ENCODE measurements at places on chromosomes 6 and 20.

GRCh38 chr6:128244751-128245405 is 275.5 kb downstream of the PTPRK start:
- no peak for DNase-seq

GRCh38 chr6:12339808-12340487 is 49.8 kb downstream of the EDN1 start:
- peak; percentile 16 for DNase-seq

DNA sequence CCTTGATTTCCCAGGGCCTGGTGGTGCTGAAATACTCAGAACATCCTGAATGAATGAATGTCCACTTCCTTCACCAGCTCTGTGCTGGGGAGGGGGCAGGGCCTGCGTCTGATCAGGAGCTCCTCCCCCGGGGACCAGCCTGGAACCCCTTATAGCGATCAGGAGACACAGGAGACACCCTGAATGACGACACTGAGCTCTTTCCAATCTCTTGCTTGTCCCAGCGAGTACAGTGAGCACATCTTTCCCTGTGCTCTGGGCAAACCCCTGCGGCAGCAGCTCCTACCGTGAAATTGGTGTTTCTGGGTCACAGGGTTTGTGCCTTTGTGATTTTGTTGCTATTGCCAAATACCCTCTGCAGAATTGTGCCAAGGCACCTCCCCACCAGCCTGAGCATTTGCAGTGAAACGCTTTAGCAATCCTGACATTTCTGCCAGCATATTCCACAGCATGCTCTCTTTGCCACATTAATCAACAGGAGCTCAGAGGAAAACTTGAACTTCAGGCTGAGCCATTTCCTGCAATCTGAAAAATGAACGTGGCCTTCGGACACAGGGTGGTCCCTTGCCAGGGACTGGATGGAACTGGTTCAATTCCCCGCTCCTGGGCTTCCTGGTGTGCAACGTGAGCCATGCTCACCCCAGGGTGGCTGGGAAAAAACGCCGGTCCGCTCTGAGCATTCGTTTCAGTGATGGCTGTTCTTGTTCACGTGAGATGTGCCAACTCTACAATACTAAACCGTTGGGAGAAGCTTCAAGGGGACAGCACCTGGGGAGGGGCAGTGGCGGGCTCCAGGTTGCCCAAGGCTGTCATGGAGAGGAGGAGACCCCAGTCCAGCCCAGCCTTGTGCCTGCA is 23.1 kb upstream of the MRGBP start:
- peak; percentile 63 for DNase-seq

DNA sequence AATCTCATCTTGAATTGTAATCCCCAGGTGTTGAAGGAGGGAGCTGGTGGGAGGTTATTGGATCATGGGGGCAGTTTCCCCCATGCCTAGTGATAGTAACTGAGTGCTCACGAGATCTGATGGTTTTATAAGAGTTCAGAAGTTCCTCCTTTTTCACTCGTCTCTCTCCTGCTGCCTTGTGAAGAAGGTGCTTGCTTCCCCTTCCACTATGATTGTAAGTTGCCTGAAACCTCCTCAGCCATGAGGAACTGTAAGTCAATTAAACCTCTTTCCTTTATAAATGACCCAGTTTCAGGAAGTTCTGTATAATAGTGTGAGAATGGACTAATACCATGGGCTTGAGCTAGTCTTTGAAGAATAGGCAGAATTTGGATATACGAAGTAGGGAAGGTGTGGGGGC is 113.9 kb downstream of the RIN2 start:
- no peak for DNase-seq

DNA sequence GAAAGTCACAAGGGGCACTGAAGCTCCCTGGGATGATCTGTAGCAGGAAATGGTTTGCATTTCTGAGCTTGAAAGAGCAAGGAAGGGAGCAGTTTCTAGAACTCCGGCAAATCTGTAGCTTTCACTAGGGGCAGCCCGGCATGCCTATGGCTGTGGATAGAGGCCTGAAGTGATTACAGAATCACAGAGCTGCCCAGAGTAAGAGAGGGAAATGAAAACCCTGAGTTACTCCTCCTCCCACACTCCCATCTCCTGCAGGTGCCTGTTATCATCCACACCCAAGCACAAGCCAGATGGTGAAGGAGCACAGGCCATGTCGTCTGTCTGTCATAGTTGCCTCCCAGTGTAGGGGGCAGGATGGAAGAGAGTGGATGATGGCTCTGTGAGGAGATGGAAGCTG is 37.1 kb downstream of the HLA-F start:
- no peak for DNase-seq

DNA sequence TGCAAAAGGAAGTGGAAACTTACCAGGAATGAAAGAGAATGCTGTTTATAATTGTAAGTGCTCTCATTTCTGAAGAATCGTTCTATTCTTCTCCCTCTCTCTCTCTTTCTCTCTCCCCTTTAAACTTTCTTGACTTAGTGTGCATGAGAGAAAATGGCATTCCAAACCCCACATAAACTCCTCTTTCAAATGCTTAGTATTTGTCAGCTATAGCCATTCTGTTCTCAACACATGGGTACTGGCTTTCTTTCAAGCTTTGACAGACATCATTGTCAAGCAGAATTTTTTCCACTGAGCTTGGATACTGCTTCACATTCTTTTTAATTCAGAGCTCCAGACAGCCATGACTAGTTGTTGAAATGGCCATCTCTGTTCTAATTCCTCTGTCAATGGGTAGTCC is 51.1 kb upstream of the PREP start:
- DNase-seq, result no peak

DNA sequence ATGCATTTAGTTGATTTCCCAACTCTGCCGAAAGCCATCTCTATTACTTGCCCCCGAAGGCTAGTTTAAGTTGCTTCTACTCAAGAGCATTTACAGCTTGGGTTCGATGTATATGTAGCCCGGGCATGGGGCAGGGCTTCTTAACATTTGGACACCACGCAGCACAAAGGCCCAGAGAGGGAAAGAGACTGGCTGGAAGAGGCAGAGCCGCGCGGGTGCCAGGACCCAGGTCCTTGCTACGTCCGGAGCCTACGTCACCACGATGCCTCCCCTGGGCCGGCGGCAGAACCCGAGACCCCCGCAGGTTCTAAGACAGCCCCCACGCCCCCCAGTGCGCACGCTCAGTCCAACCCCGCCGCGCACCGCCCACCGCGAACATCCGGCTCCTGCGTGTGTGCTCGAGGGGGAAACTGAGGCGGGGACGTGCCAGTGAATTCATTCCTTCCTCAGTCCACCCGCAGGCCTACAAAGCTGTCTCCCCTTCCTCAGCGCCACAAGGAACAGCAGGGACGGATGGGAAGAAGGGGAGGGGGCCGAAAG is 367 bp upstream of the PCIF1 start:
- peak; percentile 92 for DNase-seq

- no peak for DNase-seq
Measured at GRCh38 chr20:21232546-21233280, 70.4 kb upstream of the XRN2 start.

GRCh38 chr6:36914227-36914794 is 28.6 kb downstream of the C6orf89 start:
- DNase-seq, result no peak

DNA sequence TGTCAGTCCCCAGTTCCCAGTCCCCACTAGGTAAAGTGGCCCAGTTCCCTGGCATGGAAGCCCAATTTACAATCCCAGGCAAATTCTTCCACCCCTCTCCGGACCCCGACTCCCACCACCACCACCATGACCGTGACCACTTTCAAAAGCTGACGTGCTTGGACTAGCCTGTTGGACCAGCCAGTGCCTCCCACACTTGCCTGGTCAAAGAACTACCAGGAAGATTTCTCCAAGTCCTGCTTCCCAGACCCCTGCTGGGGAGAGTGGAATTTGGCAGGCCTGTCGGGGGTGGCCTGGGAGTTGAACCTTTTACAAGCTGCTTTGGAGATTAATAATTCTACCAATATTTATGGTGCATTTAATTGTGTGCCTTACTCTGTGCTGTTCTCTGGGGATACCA is 1.4 kb upstream of the PTPRT start:
- no peak for DNase-seq

DNA sequence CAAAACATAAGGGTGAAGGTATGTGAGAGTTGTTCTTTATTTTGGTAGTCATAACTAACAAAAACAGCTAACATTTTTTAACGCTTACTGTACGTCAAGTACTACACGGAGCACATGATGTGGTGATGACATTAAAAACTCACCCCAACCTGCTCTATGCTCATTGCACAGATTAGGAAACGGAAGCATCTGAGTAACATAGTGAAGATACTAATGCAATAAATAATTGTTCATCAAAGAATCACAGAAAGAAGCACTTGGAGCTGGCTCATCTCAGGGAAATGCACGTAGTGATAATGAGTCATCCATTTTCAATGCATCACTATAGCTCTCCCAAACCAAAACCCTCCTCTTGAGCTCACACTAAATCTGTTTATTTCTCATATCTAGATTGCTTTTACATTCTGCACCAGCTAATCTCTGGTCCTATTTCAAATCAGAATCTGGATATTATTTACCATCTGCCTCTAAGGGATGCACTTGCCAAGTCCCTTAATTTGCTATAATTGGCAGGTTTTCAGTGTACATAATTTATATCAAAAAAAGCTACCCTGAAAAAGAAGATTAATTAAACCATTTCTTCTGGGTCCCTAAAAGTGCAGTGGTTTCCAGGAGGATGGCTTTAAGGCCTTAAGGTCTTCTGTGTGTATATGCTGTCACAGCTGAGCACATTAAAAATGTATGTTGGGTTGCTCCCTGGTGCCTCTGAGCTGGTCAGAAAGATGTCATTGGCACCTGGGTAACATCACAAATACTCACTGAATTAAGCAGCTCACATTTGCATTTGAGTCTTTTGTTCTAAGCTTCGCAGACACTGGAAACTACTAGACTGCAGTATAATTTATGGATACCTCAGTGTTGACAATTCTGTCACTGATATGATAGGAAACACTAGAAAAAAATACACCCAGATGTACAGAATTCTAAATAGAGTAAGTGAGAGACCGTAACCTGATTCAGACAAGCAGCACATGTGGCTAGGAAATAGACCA is 677.4 kb upstream of the CITED2 start:
- DNase-seq, result peak; percentile 55

- DNase-seq, result no peak
Measured at GRCh38 chr6:159109391-159109790, 59.8 kb upstream of the FNDC1 start.

DNA sequence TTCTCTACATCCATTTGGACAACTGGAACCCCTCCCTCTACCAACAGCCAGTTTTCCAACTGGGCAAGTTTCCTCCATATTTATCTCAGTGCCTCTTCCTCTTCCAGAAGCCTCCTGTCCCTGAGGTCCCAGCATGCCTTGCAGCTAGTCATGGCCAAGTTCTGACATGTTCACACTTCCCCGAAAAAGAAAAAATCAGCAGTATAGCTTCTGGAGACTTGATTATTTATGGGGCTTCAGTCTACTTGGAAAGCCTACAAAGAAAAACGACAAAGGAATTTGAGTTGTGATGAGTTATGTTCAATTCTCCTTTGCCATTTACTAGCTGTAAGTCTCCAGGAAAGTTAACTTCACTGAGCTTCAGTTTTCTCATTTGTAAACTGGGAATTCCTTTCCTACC is 406.5 kb downstream of the MAFB start:
- DNase-seq, result no peak

GRCh38 chr6:12092762-12093161 is 80.7 kb downstream of the HIVEP1 start:
- DNase-seq, result no peak

GRCh38 chr20:896501-897025 is 19.6 kb downstream of the ANGPT4 start:
- DNase-seq, result no peak

DNA sequence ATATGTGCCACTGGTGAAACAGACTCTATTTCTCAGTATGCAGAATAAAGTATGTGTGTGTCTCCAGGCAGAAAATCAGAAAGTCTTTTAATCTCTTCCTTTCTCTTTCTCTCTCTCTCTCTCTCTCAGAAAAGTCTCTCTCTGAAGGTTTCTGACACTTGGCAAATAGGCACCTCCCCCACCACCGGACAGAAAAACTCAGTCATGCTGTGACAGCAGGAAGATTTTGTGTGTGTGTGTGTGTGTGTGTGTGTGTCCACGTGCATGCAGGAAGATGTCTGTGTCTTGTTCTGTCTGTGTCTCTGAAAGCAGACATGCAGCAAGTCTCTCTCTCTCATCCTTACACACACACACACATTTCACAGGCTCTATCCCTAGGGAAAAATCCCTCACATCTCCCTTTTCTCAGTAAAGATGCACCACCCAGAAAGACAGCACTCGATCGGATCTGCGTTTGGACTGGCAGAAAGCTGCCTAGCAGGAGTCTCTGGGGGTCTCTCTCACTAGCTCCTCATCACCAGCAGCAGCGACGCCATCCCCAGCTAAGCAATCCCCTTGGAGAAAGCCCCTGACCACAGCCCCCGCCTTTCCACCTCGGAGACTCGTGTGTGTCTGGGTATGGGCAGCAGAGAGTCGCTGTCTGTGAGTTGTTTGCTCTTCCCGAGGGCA is 98.3 kb downstream of the EDN3 start:
- DNase-seq, result peak; percentile 27

DNA sequence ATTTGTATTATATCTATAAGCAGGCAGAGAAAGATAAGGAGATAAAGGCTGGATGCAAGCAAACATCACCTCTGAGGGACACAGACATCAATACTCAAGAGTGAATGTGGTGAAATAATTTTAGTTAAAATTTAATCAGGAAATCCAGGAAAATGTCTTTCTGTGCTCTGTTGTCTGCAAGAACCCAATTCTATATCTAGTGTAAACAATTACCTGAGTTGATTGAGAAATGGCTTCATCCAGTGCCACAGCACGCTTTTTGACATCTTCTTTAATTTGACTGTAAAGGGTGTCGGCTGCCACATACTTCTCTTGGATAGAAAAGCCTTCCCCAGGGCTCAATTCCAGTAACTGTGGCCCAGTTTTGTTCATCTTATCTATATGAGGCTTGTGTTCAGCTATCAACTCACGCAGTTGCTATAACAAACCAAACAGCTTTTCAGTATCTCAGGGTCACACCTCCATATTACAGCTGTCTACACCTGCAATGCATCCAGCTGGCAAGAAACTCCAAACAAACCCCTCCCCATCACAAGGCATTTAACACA is 131.6 kb downstream of the DST start:
- DNase-seq, result no peak

GRCh38 chr6:45655745-45656476 is 278.2 kb upstream of the SUPT3H start:
- DNase-seq, result no peak

GRCh38 chr6:35831257-35832007 is 26.3 kb downstream of the LHFPL5 start:
- DNase-seq, result no peak

- no peak for DNase-seq
Measured at GRCh38 chr6:52929321-52930164, 20.0 kb upstream of the GSTA3 start.

DNA sequence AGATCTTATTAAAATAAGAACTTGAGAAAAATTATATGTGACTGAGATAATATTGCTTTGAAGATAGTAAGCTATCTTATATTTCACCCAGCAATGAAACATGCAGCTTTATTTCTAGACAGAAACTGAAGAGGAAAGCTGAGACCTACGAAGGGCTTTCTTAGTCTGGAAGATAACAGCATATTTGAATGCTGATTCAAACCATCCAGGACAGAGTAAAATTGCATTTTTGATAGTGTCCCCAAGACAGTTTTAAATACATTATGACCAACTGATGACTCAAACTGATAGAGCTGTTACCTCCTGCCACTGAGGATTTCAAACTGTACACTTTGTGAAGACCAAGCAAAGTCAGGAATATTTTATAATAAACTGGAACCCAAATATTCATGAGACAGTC is 409.6 kb downstream of the GRIK2 start:
- no peak for DNase-seq

Data from NCI-H2171 treated with DMSO at 0.1 percent for 48 hours (cell line).